ENCODE measurements at places on chromosomes 6 and 20.

DNA sequence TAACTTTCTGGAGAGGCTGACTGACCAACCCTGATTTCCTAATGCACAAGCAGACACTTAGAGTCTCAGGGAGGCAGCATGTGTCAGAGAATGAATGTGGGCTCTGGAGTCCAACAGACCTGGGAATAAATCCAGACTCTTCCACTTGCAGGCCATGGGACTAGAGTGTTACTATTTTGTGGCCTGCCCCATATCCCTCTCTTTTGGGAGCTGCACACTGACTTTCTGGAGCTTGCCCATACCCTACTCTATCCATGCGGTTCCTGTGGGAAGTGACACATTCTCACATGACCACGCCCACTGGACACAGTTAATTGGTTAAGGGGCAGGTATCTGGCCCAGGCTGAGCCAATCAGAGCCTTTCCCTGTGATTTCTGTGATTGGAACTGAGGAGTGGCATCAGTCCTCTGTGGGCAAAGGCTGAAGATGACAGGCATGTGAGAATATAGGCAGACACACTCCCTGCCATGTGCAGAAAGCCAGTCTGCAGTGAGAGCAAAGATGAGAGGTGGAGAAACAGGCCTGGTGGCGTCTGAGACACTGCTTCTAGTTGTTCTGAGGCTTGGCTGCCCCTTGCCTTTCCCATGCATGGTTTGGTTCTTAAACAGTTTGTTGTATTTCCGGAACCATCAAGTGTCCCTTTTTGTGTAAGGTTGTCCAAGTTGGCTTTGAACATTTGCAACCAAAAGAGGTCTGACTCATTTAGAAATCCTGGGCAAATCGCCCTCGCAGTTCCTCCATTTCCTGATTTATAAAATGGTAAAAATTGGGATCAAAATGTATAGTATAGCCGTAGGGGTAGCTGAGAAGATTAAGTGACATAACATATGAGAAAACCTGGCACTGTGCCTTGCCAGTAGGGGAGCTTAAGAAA is 125.6 kb downstream of the CDC5L start:
- DNase-seq = no peak

DNA sequence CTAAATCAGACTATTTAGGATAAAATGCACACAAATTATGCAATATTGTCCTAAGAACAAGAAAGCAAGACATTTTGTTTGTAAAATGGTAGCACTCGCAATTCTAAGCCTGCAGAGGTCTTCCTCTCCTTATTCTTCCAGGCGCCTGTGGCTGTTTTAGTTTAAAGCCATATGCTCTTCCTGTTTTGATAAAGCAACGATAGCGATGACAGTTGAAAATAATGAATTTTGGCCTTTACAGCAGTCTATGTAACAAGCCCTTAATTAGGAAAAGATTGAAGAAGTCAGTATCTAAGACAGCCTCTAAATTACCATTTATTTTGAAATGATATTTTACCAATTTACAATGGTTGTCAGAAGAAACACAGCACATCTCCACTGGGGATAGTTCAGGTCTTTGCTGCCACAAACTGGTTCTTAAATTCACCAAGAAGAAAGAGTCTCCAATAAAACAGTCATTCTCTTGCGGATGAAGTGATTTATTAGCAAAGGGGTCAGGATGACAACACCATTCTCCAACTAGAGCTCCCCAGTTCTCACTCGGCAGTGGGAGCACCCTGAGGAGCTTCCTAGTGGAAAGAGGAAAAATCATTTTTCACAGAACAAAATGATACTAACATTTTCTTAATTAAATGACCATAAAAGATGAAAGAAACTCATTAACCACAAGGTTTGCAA is 21.4 kb downstream of the UBE3D start:
- DNase-seq = no peak

GRCh38 chr6:119112812-119113530 is 34.5 kb upstream of the FAM184A start:
- no peak for DNase-seq

DNA sequence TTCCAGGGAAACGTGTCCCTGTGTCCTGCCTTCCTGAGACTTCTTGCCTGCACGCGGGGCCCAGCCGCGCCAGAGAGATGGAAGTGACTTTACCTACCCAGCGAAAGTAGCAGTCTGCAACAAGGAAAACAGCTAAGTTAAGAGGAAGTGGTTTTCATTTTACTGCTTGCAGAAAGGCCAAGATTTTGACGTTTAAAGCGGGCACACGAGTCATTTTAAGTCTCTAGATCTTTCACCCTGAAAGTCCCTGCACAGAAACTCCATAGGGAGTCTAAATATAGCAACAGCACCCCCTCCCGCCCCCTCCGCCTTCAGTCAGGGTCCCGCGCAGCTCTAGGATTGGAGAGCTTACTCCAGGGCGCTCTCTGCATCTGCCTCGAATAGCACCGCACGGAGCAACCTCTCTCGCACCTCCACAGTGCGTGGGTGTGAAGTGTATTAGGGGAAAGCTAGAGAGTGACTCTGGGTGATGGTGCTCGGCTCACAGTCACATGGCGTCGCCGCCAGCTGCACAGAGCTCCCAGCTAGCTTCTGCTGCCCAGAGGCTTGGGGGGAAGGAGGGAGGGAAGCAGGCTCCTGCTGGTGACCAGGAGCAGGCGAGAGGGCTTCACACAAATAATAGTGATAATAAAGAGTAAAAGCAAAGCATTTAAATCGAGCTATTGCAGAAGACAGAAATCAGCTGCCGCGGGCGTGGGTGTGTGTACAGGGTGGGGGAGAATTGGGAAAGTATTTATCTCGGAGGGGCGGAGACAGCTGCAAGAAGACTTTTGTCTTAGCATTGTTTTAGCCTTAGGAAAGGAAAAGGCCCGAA is 1.8 kb upstream of the KCNQ5 start:
- no peak for DNase-seq

GRCh38 chr6:159461998-159462397 is 231.0 kb downstream of the SOD2 start:
- no peak for DNase-seq

DNA sequence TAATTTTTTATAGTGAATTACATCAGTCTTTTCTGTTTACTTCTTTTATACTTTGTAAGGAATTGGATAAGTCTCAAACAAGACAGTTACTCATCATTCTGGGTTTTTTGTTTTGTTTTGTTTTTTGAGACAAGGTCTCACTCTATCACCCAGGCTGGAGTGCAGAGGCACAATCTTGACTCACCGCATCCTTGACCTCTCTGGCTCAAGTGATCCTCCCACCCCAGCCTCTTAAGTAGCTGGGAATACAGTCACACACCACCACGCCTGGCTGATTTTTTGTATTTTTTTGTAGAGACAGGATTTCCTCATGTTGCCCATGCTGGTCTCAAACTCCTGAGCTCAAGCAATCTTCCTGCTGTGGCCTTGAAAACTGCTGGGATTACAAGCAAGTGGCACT is 524.3 kb downstream of the EYS start:
- no peak for DNase-seq

DNA sequence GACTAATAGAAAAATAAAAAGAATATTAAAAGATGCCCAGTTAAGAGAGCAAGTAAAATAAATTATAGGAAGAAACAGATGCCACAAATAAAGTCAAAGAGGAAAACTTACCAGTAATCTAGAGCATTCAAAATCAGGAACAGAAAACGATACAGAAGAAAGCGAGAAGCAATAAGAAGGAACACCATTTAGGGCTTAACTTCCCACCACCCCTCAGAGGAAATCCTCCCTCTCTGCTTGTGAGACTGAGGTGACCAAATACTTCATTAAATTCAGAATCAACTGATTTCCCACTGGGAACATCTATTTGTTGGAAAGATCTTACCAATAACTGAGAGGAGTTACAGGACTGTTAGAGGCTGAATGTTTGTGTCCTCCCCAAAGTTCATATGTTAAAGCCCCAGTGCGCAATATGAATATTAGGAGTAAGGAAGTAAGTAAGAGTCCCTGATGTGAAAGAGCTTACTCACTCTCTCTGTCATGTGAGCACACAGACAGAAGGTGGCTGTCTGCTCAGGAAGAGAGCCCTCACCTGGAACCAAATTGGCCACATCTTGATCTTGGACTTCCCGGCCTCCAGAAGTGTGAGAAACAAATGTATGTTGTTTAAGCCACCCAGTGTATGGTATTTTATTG is 19.5 kb downstream of the KATNA1 start:
- no peak for DNase-seq

DNA sequence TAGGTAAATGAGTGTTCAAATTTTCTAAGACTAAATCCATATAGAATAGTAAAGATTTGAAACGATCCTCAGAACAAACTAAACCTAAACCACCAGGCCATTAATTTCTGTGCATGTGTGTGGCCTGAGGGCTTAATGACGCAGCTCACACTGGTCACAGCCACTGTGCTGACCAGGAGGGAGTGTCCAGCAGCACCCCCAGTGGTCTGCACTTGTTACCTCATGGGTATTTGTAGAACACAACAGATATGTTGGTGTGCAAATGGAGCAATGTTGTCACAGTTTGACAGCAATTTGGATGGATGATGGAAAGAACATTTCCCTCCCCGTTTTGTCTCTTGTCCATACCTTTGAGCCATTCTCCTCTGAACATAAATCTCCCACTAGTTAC is 122.4 kb upstream of the EXOC2 start:
- DNase-seq = no peak

- DNase-seq = no peak
These were observed 61.8 kb upstream of the ADGRF1 start for GRCh38 chr6:47103931-47104330.

DNA sequence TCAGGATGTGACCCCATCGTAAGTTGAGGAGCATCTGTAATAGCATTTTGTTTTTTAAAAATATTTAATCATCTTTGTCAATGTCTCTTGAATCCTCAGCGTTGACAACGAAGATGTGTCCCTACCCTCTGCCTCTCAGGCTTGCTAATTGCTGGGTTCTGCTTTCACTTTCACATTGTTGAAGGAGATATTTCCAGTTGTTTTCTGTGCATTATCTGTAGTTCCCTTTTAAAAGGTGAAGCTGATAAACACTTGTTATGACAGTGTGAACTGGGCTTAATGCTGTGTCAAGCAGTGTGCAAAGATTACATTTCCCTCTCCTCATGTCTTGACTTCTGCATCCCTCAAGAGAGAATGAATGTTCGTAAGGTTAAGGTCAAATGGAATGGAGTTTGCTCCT is 54.9 kb downstream of the CSE1L start:
- no peak for DNase-seq

DNA sequence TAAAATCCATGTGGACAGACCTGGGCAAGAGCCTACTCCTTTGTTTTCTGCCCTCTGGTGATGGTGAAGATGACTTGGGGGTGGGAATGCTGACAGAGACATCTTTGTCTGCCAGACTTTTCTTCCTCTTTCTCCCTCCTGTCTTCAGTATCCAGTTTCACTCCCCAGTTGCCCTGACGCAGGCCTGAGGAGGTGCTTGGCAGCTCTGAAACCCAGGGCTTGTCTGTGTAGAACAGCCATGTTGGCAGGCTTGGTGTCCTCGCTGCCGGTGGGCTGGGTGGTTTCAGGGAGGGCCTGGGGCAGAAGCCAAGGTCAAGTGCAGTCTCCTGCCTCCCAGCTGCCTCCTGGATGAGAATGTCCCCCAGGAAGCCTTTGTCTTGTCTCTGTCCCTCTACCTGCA is 22.5 kb downstream of the CCDC167 start:
- DNase-seq = no peak

GRCh38 chr6:97049253-97050011 is 124.9 kb downstream of the KLHL32 start:
- DNase-seq = no peak

DNA sequence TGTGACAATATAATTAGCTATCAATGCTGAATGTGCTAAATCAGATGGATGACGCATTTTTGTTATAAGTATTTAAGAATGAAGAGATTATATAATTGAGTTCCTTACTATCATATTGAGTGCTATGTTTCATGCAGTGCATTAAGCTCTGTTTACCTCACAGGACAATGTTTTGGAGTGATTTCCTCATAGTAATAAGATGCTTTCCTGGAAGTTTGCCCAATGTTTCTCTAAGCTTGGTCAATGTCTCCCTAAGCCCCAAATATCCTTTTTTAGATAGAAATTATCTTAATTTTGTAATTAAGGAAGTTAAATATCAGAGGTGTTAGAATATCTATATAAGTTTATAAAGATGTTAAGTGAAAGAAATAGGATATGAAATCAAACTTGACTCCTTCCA is 489.6 kb downstream of the MMUT start:
- DNase-seq = no peak

DNA sequence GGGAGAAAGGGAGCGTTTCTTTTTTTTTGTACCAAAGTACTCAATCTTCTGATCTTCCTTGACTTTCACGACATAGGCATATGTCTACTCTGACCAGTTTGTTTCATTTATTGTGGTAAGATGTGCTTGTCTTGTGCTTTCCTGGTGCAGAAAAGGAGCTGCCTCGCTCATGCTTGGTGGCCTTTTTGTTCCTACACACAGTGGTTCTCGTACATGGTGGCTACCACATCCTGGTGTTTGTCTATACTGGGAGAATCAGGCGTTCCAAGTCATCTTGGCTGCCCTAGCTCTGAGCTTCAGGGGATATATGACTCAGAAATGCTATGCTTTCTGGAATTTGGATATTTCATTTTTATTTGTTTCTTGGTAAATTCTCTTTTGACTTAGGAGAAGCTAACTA is 31.8 kb downstream of the MYB start:
- DNase-seq = no peak

DNA sequence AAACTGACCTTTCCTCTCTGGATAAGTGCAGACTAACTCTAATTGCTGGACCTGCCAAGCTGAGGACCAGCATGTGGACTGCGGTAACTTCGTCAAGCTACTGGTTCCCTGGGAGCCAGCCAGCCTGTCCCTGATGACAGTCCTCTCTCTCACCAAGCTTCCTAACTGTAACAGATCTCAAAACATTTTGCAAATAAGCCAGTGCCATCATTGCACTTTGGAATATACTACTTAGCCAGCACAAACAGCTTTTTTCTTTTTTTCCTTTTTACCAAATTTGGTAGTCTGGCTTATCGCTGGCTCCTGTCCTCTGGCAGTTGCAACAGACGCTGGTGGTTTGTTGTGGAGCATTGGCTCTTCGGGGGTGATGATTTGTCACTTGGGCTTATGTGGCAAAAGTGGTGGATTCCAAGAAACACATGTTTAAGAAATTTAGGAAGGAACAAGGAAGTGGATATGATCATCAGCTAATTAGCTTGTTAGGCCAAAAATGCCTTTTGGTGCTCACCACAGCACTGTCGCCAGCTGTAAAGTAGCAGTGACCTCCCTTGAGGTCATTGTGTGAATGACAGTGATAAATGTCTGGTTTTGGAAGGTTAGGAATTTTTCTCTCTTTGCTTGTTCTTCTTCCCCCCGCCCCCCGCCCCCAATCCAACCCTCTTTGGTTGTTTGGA is 171.7 kb downstream of the CLIC5 start:
- no peak for DNase-seq

DNA sequence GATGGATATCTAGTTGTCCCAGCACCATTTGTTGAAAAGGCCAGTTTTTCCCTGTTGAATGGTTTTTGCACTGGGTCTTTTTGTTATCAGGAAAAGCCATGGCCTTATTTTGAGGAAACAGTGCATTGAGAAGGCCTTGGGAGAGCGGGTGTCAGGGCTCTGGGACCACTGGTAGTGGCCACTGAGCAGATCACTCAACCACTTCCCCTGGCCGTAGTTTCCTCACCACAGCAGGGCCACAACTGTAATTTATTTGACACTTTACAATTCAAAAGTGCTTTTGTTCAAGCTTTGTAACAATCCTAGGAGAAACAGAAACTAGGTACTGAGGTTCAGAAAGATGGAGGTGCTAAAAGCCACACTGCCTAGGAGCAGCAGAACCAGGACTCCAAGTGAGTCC is 281.8 kb downstream of the GMDS start:
- DNase-seq = no peak

- DNase-seq = no peak
These were observed 77.7 kb downstream of the OLIG3 start for GRCh38 chr6:137416376-137417109.

Measured in stimulated activated CD8-positive, alpha-beta memory T cell treated with anti-CD3 and anti-CD28 coated beads, Interleukin-7, amount 100 ng/mL, for 1 hour (primary cell).